ENCODE measurements at places on chromosomes 6 and 20.

GRCh38 chr6:163169521-163169920, 245.0 kb upstream of the QKI start:
- H3K36me3 ChIP-seq = no peaks in the 10 kb centered on the region
- H3K27me3 ChIP-seq = no peaks in the 10 kb centered on the region
- H3K27ac ChIP-seq = no peak overlapping the region
- DNase-seq = no peak
- no peak overlapping the region for H3K4me3 ChIP-seq

DNA sequence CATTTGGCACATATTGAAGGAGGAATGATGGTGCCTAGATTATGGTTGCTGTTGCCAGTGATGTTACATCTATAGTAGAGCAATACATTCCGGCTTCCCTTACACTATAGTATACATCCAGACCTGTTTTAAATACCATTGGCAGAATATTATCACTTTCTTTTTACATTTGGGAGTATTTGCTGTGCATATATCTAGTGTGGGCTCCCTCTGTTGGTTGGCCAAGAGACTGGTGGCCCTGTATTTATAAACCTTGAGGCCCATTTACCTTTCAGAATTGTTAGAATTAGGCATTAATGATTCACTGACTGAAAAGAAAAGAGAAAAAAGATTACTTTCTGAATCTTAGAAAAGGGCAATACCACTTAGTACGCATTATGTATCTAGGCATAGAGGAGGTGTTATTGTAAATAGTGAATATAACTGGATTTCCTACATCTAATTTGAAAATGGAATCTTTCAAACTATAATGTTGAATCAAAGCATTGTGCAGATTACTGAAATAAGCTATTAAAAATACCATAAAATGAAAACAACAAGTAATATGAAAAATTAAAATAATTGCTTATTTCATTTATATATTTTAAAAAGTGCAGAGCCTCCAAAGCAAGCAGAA, 628.8 kb upstream of the MAN1A1 start:
- DNase-seq = no peak
- no peaks in the 10 kb centered on the region for H3K27me3 ChIP-seq
- H3K27ac ChIP-seq = no peak overlapping the region

DNA sequence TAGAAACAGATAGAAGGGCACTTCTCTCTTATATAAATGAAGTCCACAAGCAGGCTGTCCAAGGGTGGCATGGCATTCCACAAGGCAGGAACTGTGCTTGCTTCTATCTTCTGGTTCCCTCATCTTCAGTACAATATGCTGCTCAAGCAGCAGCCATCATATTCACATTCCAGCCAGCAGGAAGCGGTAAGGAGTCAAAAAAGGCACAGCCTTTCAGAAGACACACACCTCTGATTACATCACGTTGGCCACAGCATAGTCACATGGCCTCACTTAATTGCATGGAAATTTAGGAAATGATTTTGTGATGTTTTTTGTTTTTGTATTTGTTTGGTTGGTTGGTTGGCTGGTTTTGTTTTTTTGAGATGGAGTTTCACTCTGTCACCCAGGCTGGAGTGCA, 19.0 kb downstream of the REM1 start:
- no peak overlapping the region for H3K27ac ChIP-seq
- no peaks in the 10 kb centered on the region for H3K4me1 ChIP-seq
- peaks cover 20% of the 10 kb centered on the region for H3K27me3 ChIP-seq
- peaks cover 2% of the 10 kb centered on the region for H3K36me3 ChIP-seq
- no peak for DNase-seq

DNA sequence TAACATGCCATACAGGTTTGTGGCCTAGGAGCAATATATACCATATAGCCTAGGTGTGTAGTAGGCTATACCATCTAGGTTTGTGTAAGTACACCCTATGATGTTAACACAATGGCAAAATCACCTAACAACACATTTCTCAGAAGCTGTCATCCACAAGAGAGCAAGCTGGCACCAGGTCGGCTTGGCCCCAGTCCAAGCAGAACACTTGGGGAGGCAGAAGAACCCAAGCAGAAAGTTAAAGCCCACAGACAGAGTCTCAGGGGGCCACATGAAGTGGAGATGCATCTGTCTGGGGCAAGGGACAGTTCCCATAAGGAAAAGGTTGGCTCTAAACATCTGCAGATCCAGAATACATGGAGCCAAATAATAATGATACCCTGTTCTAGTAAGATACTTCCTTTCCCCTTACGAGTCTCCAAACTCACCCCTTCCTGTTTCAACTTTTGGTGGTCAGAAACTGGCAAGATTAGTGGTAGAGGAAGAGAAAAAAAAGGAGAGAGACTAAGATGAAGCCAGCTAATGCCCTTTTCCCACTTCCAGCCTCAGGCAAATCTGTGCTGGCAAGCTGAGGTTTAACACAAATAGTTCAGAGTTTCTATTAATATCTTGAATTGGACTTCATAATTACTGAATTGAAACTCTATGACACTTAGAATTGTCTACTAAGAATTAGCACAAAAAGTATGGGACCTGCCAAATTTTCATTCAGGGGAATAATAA, 29.5 kb downstream of the TCF21 start:
- no peak overlapping the region for H3K4me3 ChIP-seq
- DNase-seq = no peak
- peaks cover 4% of the 10 kb centered on the region for H3K4me1 ChIP-seq

GRCh38 chr20:45968081-45968671, 3.8 kb downstream of the ZNF335 start:
- peaks cover 27% of the 10 kb centered on the region for H3K4me1 ChIP-seq
- H3K36me3 ChIP-seq = no peaks in the 10 kb centered on the region
- H3K27ac ChIP-seq = peak overlapping the region; percentile 9
- no peaks in the 10 kb centered on the region for H3K27me3 ChIP-seq

GRCh38 chr20:45487231-45487635, 17.7 kb downstream of the WFDC2 start:
- no peak overlapping the region for H3K4me3 ChIP-seq
- DNase-seq = no peak
- H3K4me1 ChIP-seq = no peaks in the 10 kb centered on the region
- H3K27me3 ChIP-seq = peaks cover 30% of the 10 kb centered on the region
- H3K27ac ChIP-seq = no peak overlapping the region
- H3K36me3 ChIP-seq = no peaks in the 10 kb centered on the region

DNA sequence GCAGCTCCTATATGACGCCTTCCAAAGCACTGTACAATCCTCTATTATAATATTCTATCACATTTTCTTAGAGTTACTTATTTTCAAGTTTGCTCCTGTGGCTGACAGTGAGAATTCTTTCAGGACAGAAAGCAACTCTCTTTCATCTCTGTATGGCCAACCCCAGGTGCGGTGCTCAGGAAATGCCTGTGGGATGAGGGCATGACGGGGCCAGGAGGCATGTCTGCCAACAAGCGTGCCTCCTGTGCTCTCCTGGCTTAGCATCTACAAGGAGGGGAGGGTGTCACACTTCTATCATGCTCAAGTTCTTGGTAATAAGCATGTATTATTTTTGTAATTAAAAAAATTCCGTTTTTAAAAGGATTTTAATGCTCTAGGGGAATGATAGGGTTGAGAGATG, 11.4 kb downstream of the MRPL14 start:
- H3K4me1 ChIP-seq = peaks cover 48% of the 10 kb centered on the region
- H3K27ac ChIP-seq = no peak overlapping the region
- no peaks in the 10 kb centered on the region for H3K27me3 ChIP-seq
- peaks cover 6% of the 10 kb centered on the region for H3K36me3 ChIP-seq
- H3K4me3 ChIP-seq = no peak overlapping the region
- DNase-seq = no peak

DNA sequence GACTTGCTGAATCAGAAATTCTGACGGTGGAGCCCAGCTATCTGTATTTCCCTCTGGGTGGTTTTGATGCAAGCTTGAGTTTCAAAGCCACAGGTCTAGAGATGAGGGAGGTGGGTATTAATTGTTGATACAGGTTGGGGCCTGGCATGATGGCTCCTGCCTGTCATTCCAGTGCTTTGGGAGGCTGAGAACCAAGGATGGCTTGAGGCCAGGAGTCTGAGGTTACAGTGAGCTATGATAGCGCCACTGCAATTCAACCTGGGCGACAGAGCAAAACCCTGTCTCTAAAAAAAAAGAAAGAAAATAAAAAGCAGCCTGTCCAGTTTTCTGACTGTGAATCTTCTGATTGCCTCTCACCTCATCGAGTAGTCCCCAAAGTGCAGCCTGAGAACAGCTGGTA, 184.8 kb upstream of the SASH1 start:
- DNase-seq = no peak
- H3K4me3 ChIP-seq = no peak overlapping the region
- H3K36me3 ChIP-seq = no peaks in the 10 kb centered on the region
- no peak overlapping the region for H3K27ac ChIP-seq
- no peaks in the 10 kb centered on the region for H3K4me1 ChIP-seq

DNA sequence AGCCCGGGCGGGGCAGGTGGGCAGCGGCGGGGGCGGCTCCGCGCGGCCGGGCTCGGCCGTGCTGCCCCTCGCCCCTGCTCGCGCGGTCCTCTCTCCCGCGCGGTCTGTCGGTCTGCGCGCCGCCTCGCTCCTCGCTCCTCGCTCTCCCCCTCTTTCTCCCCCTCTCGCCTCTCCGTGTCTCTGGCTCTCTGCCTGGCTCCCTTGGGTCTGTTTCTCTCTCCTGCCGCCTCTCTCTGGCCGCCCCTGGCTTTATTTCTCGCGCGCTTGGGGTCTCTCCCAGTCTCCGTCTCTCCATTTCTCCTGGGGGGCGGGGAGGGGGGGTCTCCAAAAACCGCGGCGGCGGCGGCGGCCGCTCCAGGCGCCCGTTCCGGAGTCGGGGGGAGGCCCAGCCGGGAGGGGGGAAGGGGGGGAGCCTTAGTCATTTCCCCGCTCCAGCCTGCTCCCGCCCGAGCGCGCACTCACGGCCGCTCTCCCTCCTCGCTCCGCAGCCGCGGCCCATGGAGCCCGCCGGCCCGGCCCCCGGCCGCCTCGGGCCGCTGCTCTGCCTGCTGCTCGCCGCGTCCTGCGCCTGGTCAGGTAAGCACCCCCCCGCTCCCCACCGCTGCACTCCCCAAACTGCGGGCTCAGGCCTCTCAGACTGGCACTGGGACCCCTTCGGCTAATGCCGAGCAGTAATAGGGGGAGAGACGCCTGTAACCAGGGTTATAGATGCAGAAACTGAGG, at the start of gene SIRPA:
SIRPA (plus strand) TSS at position 457 of the 723 bp plus-strand sequence; CDS start at position 498, 41 bp downstream.
- no peak for DNase-seq
- H3K27me3 ChIP-seq = peaks cover 62% of the 10 kb centered on the region
- peaks cover 3% of the 10 kb centered on the region for H3K4me1 ChIP-seq
- H3K36me3 ChIP-seq = no peaks in the 10 kb centered on the region

DNA sequence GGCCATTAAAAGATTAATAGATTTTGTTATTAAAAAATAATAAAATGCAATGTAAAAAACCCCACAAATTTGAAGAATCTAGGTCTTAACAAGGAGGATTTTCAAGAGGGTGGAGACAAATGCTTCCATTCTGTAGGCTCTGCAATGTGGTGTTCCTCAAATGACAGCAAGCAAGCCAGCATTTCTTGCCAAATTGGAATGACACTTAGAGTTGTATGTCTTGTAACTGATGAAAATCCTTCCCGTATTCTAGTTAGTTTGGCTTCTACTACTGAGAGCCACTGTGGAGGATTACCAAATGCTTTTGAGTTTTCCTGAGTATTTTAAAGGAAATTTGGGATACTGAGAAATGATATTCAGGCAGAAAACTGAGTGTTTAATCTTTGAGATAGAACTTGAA, 1225.5 kb upstream of the CITED2 start:
- no peak overlapping the region for H3K4me3 ChIP-seq
- no peaks in the 10 kb centered on the region for H3K36me3 ChIP-seq
- DNase-seq = no peak
- H3K4me1 ChIP-seq = no peaks in the 10 kb centered on the region
- no peak overlapping the region for H3K27ac ChIP-seq
- peaks cover 1% of the 10 kb centered on the region for H3K27me3 ChIP-seq

GRCh38 chr6:35342258-35343091, at the start of gene PPARD:
Gene PPARD, plus strand, starts transcription at chr6:35342558. Its CDS starts 68,530 bp downstream, at chr6:35411088.
- DNase-seq = peak; percentile 94
- no peaks in the 10 kb centered on the region for H3K27me3 ChIP-seq
- H3K4me3 ChIP-seq = peak within 1 kb of the TSS; percentile 89

DNA sequence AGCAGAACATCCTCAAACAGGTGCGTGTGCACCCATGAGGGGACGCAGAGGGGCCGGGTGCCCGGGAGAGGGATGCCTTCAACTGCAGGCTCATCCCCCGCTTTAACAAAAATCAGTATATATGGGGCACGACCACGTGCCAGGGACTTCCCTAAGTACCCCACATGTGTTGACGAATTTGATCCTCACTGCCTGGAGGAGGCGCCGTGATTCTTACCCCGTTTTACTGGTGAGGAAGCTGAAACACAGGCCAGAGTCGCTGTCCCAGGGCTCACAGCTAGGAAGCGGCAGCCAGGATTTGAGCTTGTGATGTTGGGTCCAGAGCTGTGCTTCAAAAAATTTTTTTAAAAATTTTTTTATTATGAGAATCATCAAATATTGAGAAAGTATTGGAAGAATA, 44.8 kb downstream of the ITPR3 start:
- no peaks in the 10 kb centered on the region for H3K4me1 ChIP-seq
- peaks cover 10% of the 10 kb centered on the region for H3K36me3 ChIP-seq
- H3K4me3 ChIP-seq = no peak overlapping the region
- no peak for DNase-seq

DNA sequence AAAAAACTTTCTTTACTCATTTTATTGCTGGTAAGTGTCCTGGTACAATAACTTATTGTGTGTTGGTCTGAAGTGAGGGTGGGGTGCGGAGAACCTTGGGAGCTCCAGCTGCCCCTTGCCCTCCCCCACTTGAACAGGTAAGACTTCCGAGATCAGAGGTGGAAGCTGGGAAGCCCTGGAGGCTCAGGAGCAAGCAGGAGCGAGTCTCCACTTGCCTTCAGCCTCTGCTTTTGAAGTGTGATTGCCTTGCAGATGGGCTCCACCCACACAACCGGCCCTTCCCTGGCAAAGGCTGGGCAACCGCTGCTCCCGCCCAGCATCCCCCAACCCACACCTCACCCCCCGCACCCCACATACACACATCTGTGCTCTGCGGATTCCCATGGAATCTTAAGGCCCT, 179.6 kb downstream of the TFAP2C start:
- DNase-seq = no peak
- no peak overlapping the region for H3K27ac ChIP-seq
- H3K4me1 ChIP-seq = no peaks in the 10 kb centered on the region
- peaks cover 31% of the 10 kb centered on the region for H3K27me3 ChIP-seq
- H3K36me3 ChIP-seq = no peaks in the 10 kb centered on the region

DNA sequence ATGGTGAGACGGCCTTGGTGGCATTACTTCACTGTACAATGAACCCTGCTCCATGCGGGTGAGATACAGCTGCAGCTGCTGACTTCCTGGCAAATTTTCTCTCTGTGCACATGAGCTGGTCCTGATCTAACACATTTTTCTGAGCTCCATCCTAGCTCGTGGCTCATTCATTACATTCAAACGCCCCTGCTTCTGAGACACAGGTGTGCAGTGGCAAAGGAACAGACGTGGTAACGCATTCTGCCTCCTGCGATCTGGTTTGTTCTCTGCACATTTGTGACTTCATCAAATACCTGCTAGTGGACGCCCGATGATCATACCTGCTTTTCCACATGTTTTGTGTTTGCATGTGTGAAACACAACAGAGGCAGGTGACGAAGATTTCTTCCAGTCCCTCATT, 189.6 kb upstream of the PDE10A start:
- H3K36me3 ChIP-seq = no peaks in the 10 kb centered on the region
- no peak overlapping the region for H3K27ac ChIP-seq
- no peak overlapping the region for H3K4me3 ChIP-seq
- H3K4me1 ChIP-seq = peaks cover 11% of the 10 kb centered on the region
- peaks cover 61% of the 10 kb centered on the region for H3K27me3 ChIP-seq

GRCh38 chr20:10242166-10242565, 23.5 kb downstream of the SNAP25 start:
- no peak for DNase-seq
- no peak overlapping the region for H3K27ac ChIP-seq
- no peaks in the 10 kb centered on the region for H3K4me1 ChIP-seq
- no peak overlapping the region for H3K4me3 ChIP-seq
- H3K36me3 ChIP-seq = no peaks in the 10 kb centered on the region
- peaks cover 7% of the 10 kb centered on the region for H3K27me3 ChIP-seq

GRCh38 chr20:34269996-34270627, 28.9 kb downstream of the ASIP start:
- no peak overlapping the region for H3K27ac ChIP-seq
- peaks cover 11% of the 10 kb centered on the region for H3K4me1 ChIP-seq
- DNase-seq = no peak
- no peaks in the 10 kb centered on the region for H3K27me3 ChIP-seq

Measured in naive thymus-derived CD8-positive, alpha-beta T cell (primary cell).